ENCODE measurements at places on chromosomes 13 and 19.

DNA sequence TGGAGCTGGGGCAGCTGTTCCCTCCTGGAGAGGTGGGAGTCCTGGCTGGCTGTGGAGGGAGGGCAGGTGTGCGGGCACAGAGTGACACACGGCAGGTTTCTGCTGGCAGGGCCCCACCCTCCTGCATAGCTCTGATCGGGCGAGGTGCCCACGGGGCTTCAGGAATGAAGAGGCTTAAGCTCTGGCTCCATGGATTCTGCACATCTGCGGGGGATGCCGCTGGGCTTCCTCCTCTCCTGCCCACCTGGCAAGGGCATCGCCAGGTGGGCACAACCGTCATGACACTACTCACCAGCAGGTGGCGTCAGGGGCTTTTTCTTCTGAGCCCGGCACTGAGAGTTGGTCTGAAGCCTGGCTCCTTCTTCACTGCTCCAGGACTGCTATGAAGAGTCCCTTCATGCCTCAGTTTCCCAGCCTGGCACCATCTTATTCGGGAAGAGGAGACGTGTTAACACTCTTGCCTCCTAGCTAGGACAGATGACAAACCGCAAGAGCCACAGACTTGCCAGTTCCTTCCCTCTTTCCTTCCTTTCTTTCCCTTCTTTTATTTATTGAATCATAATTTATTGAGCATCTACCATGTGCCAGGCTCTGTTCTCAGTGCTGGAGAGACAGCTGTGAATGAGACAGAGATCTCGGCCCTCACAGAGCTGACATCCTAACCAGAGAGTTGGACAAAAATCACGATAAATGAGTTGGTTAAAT is 15.2 kb upstream of the PAK4 start:
- peak; percentile 65 for DNase-seq

DNA sequence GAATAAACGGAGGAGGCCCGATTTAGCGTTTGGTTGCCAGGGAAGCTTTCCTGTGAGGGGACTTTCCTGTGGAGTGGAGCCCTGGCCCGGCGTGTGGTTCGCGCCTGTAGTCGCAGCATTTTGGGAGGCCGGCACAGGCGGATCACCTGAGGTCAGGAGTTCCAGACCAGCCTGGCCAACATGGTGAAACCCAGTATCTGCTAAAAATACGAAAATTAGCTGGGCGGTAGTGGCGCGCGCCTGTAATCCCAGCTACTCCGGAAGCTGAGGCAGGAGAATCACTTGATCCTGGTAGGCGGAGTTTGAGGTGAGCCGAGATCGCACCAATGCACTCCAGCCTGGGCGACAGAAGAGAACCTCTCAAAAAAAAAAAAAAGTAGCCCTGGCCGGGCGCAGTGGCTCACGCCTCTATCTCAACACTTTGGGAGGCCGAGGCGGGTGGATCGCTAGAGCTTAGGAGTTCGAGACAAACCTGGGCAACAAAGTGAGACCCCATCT is 6.9 kb downstream of the KANK3 start:
- no peak for DNase-seq

DNA sequence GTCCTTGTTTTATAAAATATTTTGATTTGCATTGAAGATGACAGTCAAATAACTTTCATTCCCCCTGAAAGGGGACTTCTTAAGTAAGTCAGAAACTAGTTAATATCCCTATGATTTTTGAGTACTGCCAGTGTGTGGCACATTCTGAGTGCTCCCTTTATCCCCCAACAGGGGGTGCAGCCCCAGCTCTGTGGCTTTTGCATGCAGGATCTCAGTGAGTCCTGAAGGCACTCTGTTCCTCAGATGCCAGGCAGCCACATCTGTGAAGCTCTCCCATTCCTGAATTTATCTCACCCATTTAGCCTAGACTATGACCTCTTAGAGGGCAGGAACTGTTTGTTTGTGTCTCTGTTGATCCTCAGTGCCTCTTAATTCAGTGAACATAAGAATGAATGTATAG is 123.1 kb downstream of the CDK8 start:
- DNase-seq = peak; percentile 5

- DNase-seq = no peak
These were observed 38.2 kb downstream of the MTMR6 start for GRCh38 chr13:25249001-25249543.

DNA sequence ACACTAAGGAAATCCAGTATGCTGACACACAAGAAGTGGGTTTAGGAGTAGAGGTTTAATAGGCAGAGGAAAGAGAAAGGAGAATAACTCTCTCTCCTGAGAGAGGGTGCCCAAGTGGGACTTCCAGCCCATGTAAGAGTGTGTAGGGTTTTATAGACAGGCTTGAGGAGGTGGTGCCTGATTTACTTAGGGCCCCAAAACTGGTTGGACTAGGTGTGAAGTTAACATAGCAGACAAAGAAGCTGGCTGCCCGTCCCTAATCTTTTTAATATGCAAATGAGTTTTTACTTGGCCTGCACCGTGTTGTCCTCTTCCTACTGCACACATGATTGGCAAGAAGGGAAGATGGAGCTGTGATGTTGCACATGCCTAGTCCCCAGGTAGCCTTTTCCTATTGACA is 752.5 kb upstream of the SLITRK5 start:
- no peak for DNase-seq

DNA sequence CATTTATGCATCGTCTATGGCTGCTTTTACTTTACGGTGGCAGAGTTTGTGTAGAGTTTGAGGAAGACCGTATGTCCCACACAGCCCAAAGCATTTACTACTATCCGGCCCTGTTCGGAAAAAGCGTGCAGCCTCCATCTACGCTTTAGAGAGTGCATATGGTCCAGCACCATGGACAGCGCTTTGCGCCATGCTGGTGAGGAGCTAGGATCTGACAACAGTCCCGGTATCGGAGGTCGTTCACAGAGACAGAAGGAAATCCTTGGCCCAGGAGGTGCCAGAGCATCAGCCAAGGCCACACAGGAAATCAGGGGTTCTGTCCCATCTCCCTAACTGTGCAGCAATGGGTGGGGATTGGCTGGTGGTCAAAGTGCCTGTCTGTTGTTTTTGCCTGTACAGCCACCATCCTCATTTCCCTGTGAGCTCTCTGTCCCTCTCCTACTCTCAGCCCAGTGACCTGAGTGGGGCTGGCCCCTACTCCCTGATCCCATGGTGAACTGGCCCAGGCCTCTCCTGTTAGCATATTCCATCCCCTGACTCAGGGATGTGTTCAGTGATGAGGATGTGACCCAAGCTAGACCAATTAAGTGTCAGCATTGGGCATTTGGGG is 16.2 kb upstream of the PRODH2 start:
- DNase-seq = no peak

DNA sequence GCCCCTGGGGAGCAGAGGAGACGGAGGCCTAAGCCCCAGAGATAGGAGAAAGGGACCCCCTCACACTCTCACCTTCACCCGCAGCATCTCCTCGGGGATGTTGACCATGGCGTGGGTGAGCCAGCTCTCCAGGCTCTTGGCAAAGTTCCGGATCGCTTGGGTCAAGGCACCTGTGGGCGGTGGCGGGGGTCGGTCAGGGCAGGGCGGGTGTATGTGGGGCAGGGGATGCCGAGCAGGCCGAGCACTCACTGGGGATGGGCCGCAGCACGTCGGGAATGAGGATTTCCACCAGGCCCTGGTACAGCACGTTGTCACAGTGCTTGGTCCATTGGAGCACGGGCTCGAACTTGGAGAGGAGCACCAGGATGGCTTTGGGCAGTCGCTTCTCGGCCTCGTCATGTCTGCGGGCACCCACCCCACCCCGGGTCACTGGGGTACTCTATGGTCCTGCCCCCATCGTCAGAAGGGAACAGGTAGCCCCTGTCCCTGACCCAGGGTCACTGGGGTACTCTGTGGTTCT is 13.1 kb downstream of the DCAF15 start:
- no peak for DNase-seq

DNA sequence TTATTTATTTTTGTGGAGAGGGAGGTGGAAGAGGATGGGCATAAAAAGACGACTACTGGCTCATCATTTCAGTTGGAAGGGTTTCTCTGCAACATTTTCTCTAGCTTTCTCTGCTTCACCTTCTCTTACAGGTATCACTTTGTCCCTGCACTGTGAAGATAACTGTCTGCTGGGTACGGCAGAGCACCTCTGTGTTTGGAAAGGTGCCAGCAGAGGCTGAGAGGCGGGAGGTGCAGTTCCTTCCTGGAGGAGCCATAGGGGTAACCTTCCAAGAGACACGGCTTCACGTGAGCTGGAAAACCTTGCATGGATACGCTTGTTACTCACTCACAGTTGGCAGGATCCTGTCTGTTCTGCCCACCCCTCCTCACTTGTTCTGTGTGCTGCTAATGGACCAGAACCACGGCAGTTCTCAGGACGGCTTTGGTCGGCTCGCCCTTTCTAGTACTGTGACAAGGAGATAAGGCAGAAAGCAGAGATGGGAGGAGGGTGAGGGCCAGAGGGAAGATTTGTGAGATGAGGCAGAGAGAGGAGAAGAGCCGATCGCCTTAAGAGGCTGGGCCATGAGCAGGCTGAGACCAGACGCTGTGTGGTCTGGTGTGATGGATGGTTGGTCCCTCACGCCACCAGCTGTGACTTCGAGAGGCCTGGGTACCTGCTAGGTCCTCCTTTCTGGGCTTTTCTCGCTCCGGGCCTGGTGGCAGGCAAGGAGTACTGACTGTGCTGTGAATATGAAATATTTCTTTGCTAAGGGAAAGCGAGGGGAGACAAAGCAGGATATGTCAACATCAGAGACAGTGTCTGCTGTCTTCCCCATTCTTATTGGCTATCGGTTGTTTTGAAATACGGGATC is 66.8 kb downstream of the MRPL57 start:
- DNase-seq = no peak

GRCh38 chr13:59478908-59479307 is 684.8 kb downstream of the DIAPH3 start:
- no peak for DNase-seq

- no peak for DNase-seq
These were observed 112.8 kb downstream of the TDRD3 start for GRCh38 chr13:60509601-60510386.

GRCh38 chr13:101144808-101145419 is 271.4 kb downstream of the NALCN start:
- peak; percentile 8 for DNase-seq

- no peak for DNase-seq
These were observed 56.8 kb upstream of the ZNF730 start for GRCh38 chr19:23060016-23060415.

- DNase-seq = no peak
These were observed 1114.5 kb upstream of the ATXN8OS start for GRCh38 chr13:68993154-68993553.

DNA sequence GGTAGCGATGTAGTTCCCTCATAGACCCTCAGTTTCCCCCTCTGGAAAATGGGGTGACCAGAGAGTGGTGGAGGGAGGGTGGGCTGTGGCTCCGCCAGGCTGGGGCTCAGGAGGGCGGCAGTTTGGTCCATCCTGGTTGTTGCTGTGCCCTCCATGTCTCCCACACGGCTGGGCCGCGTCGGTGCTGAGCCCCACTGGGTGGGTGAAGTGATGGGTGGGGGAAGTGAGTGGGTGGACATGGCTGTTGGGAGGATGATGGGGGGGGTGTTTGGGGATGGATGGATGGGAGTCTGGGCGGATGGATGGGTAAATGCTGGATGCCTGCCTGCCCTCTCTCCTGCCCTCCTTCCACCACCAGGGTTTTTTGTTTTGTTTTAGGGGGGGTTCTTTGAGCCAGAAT is 16.6 kb upstream of the EHD2 start:
- no peak for DNase-seq

GRCh38 chr19:5103812-5104410 is 135.0 kb downstream of the KDM4B start:
- DNase-seq = no peak

GRCh38 chr13:41651413-41652058 is 194.2 kb downstream of the RGCC start:
- no peak for DNase-seq

- DNase-seq = no peak
These were observed 181.7 kb downstream of the NUFIP1 start for GRCh38 chr13:44807449-44808034.

DNA sequence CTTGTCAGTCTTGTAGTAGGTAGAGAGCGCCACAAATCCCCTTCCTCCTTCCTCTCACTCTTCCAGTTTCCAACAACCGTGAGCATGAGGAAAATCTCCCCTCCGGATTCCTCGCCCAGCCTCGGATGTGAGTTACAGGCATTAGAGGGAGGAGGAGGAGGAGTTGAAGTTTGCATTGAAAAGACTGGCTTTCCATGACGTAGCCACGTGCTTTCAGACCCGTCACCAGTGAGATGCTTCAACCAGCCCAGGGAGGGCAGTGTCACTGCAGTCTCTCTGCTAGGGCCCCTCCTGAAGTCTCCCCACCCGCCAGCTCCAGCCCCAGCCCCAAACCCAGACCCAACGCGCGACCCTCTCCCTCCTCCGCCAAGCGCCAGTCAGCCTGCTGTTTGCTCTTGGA is 442 bp upstream of the FGF14 start:
- peak; percentile 46 for DNase-seq

DNA sequence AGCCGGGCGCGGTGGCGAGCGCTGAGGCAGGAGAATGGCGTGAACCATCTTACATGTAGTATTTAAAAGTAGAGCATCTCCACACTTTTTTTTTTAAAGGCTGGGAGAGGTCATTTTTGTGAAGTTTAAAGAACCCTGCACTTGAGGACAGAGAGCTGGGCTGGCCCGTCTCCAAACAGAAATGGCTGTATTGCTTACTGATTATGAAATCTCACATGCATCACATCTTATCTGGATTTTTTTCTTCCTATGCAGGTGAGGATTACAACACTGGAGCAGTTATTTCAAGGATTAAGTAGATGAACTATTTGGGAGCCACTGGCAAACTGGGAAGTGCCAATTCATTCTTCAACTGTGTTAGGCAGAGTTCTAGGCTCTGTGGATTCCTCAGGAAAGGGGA is 59.5 kb downstream of the TEX26 start:
- DNase-seq = no peak

GRCh38 chr19:43778651-43779050 is 2.1 kb downstream of the KCNN4 start:
- no peak for DNase-seq

DNA sequence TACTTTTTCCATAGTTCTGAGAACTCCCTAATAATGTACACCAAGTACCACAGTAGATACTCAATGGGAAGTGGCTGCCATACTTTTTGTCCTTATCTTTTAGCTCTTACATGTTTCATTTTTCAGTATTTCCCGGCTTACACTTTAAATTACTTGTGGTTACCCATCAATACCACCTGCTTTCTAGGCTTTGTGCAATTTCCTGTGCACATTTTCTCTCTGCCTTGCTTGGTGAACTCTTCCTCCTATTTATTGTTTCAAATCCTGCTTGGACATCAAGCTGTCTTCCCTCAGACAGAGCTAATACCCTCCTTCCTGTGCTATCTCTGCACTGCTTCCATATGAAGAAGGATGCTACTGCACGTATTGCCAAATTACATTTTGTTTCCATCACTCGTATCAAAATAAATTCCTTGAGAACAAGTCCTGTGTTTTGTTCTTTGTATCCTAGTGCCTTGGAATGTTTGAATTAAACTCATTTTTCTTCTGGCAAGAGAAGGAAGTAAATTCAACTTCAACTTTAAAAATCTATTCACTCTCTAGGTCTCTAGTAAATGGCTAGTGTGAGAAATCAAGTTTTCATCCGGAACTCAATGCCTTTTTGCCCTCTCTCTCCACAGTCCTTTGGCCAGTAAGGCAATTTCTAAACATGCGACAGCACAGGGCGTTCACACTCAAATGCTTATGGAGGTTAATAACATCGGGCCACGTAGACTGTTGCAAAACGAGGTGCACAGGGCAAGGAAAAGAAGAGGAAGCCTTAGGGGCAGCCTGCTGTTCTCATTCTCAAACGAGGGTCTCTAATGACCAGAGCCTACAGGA is 5.6 kb downstream of the ZAR1L start:
- no peak for DNase-seq

GRCh38 chr19:55585658-55586339 is 5.2 kb upstream of the ZNF579 start:
- DNase-seq = peak; percentile 48

GRCh38 chr13:32116210-32116609 is 84.6 kb downstream of the FRY start:
- no peak for DNase-seq

All from stimulated activated naive CD8-positive, alpha-beta T cell treated with anti-CD3 and anti-CD28 coated beads, Interleukin-15, amount 100 ng/mL, for 72 hours (primary cell).